CD8-positive, alpha-beta memory T cell (primary cell): ENCODE measurements at places on chromosomes 7 and 10.

DNA sequence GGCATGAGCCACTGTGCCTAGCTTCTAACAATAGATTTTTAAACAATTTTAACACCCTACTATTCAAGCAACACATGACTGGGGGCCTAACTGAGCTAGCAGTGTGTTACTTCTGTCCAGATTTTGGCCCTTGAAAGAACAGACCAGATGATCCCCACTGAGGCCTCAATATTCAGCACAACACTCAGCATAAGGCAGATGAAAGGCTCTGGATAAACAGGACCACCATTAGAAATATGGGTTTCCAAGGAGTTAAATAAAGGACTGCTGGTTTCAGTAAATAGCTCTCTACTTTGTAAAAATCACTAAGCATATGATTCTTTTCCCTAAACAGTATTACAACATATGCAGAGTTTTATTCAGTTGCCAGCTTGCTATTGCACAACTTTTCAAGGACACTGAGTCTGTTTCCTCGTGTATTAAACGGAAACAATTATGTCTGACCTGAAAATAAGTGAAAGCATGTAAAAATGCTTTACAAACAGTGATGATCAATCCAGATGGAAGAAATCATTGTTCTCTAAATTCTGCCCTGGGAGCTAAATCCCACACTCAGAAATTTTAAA is 23.8 kb upstream of the FZD1 start:
- DNase-seq = no peak

- DNase-seq = no peak
Measured at GRCh38 chr10:95277201-95277570, 13.6 kb downstream of the PDLIM1 start.

DNA sequence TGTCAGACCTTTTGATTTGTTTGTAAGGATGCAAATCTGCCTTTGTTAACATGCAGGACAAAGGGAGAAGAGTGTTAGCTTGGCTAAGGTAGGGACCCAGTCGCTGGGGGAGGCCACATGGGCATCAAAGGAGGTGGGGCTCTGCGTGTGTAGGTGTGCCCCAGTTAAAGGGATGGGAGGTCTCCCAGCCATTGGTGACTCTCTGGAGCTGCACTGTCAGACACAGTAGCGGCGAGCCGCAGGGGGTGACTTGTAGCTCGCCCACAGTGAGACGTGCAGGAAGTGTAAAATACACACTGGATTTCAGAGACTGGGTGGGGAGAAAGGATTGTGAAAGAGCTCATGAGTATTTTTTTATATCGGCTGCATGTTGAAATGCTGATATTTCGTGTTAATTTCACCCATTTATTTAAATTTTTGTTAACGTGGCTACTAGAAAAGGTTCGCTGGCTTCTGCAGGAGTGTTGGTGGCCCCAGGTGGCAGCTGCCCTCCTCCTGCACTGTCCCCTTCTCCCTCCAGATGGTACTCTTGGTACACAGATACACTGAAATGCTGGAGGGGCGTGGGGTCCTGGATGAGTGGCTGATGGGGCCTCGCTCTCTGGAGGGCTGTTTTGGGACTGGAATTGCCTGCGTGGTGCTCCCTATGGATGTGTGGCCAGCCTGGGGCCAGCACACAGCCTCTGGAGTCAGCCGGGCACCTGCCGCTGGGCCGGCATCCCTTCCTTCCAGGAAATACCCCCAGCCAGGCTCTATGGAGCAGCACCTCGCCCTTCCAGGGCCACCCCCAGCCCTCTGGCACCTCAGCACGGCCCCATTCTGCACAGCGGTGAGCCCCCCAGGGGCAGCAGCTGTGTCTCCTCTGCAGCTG is 59.2 kb downstream of the LHPP start:
- no peak for DNase-seq

DNA sequence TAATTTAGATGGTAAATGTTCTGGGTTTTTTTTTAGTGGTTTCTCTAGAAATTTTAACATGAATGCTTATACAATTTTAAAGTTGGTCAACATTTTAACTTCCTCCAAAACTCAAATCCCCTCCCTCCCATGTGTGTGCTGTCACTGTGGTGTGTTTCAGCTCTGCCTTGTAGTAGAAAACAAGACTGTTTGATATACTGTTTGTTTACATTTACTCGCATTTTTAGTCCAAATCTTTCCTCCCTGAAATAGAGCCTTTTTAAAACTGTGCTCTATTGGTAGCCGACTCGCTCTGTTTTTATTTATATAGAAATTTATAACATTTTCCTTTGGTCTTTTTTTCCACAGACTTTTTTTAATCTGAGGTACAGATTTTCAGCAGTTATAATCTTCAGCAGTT is 19.3 kb downstream of the PROSER2 start:
- DNase-seq = no peak

- DNase-seq = peak; percentile 72
Measured at GRCh38 chr10:135601-136464, 578 bp downstream of the ZMYND11 start.

DNA sequence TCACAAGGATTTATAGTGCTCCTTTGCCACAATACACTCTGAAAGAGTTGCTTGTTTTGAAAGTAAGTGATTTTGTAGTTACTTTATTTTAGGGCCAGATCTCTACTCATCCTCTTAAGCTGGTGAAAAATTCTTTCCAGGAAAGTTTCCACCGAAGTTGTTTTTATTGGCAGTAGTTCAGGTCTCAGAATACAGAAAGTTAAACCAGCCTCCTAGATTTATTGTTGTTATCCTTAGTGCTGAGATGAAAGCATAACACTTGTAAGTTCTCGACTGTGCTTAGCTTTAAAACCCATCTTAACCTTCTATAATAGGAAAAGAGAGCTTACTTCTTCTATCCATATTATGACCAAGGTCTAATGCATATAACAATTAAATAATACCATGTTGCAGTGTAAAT is 5.5 kb downstream of the AP3M1 start:
- DNase-seq = no peak

DNA sequence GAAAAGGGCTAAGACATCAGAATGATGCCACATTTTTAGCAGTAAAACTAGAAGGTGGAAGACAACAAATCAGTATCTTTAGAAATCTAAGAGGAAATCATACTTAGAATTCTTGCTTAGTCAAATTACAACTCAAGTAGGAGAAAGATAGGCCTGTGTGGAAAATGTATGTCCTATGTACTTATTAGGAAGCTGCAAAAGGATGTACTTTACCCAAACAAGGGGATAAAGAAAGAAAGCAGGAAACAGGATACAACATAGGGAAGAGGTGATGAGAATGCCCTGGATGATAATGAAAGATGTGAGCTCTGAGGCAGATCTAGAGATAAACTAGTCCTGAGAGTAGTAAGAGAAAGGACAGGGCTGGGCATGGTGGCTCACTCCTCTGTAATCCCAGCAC is 54.9 kb downstream of the RNLS start:
- DNase-seq = no peak

GRCh38 chr10:117646718-117647117 is 104.2 kb downstream of the EMX2 start:
- DNase-seq = no peak

GRCh38 chr7:25314731-25315267 is 86.5 kb upstream of the NPVF start:
- DNase-seq = no peak

DNA sequence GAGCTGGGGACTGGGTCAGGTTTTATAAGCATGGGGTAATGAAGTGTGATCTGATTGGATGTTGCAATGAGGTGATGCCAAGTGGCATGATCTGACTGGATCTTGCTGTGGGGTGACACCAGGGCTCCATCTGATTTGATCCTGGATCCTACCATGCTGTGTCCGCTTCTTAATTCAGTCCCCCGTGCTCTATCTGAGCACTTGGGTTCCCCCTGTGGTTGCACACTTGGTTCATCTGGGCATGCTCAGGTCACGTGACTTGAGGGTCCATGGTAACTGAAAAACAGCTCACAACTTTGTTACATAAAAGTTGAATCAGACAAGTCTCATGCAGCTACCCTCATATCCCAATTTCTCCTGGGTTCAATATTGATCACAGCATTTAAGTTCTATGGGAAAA is 448.6 kb upstream of the NRP1 start:
- no peak for DNase-seq

DNA sequence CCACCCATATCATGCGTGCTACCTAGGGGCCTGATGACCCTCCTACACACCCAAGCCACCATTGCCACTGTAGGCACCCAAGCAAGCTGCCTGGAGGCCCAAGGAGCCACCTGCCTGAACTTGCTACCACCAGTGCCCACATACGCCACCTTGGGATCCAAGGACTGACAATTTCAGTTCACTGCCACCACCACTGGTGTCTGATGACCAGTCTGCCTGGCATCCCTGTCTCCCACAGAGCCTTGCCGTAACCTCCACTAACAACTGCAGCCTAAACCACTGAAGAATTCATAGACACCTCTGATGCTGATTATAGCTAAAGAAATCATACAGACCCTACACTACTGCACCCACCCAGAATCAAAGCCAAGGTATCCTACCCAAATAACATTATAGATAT is 58.8 kb downstream of the TMEM178B start:
- DNase-seq = no peak
